ENCODE measurements at places on chromosomes 7 and 10.
A peak's percentile ranks its signal among the peaks of the same experiment; 100 is the strongest.

DNA sequence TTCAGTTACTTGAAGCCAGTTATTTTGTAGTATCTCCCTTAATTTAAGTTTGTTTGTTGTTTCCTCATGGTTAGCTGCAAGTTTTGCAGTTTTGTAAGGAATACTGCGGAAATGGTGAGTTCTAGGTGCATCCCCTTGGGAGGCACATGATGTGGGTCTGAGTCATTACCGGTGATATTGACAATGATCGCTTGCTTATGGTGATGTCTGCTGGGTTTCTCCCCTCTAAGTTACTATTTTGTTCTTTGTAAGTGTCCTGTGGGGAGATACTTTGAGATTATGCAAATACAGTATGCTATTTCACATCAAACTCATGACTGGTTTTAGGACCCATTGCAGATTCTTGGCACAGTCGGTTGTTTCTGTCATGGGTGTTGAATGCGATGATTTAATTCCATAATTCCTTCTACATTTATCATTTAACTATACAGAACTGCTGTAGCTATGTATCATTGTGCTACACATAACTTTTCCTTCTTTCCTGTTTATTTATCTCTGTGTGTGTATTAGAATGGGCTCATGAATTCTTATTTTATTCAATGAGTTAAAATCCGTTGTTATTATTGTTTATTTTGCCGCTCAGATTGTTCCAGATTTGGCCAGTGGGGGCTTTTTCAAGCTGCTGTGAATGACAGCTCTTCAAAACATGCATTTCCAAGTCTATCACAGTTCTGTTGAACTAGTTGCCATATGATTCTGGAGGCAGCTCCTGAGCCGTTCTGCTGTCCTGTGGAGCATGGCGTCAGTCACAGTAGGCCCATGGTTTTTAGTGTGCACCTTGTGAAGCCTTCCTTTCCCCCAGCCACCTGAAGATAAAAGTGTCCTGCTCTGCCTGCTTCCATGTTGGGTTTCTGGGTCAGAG lies 18.4 kb downstream of the TSPAN14 start:
- peak overlapping the region; percentile 100 for H3K27ac ChIP-seq
- peaks cover 33% of the 10 kb centered on the region for H3K36me3 ChIP-seq
- H3K4me3 ChIP-seq: no peak overlapping the region
- H3K27me3 ChIP-seq: no peaks in the 10 kb centered on the region
- H3K4me1 ChIP-seq: peaks cover 74% of the 10 kb centered on the region

DNA sequence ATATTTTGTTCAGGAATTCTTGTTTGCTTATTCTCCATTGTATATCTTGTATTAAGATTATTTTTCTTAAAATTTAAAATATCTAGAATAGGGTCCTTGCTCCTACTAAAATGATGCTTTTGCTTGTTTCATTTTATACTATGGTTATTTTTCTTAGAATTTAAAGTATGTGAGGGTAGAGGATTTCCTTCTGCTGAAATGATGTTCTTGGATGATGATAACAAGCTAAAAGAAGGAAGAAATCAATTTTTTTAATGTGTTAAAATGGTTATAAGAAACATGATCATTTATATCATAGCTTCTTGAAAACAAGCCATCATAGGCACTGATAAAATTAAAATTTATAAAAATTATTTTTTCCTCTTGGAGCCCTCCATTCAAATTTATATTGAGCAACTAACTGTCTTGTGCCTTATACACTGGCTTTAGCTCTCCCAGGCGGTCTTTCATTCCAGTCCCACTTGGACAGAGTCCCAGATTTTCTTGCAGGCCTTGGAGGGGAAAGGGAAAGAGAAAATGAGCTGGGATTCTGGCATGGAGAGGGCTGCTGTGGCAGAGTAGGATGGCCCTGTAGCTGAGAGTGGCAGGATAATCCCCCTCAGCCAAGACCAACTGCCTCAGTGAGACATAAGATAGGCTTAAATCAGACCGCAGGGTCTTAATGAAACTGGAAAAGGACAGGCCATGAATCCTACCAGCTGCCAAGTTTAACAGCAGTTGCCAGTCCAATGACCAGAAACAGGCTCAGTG lies 60.2 kb downstream of the DNAJB9 start:
- DNase-seq: no peak
- H3K36me3 ChIP-seq: no peaks in the 10 kb centered on the region
- H3K4me1 ChIP-seq: no peaks in the 10 kb centered on the region
- H3K27ac ChIP-seq: no peak overlapping the region
- no peaks in the 10 kb centered on the region for H3K27me3 ChIP-seq
- no peak overlapping the region for H3K4me3 ChIP-seq

DNA sequence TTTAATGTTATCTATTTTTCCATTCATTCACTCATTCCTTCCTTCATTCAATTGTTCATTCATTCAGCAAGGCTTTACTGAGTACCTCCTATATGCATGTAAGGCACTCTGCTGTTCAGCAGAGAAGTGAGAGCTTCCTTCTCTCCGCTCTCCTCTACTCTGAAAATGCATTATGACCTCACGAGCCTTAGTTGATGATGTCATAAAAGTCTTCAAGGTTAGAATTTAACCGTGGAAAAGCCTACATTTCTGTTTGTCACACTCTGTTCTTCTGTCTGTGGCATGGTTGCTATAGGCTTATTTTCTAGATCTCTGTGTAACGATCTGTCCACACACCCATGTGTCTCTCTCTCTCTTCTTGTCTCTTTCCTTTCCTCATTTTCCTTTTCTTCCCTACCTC lies 17.1 kb downstream of the ODAD2 start:
- DNase-seq: no peak
- H3K36me3 ChIP-seq: no peaks in the 10 kb centered on the region
- H3K4me3 ChIP-seq: no peak overlapping the region

- H3K4me1 ChIP-seq: no peaks in the 10 kb centered on the region
- no peaks in the 10 kb centered on the region for H3K27me3 ChIP-seq
- H3K27ac ChIP-seq: no peak overlapping the region
- H3K4me3 ChIP-seq: no peak overlapping the region
Observed at GRCh38 chr7:81207801-81208200, 288.9 kb upstream of the SEMA3C start.

- no peak for DNase-seq
- no peak overlapping the region for H3K27ac ChIP-seq
- H3K27me3 ChIP-seq: no peaks in the 10 kb centered on the region
- peaks cover 4% of the 10 kb centered on the region for H3K4me1 ChIP-seq
- no peaks in the 10 kb centered on the region for H3K36me3 ChIP-seq
Observed at GRCh38 chr10:91566115-91566514, 66.8 kb downstream of the PPP1R3C start.

- H3K27ac ChIP-seq: no peak overlapping the region
- H3K27me3 ChIP-seq: peaks cover 7% of the 10 kb centered on the region
- H3K36me3 ChIP-seq: no peaks in the 10 kb centered on the region
- DNase-seq: no peak
- no peak overlapping the region for H3K4me3 ChIP-seq
Observed at GRCh38 chr7:34780546-34780945, 122.5 kb downstream of the NPSR1 start.

DNA sequence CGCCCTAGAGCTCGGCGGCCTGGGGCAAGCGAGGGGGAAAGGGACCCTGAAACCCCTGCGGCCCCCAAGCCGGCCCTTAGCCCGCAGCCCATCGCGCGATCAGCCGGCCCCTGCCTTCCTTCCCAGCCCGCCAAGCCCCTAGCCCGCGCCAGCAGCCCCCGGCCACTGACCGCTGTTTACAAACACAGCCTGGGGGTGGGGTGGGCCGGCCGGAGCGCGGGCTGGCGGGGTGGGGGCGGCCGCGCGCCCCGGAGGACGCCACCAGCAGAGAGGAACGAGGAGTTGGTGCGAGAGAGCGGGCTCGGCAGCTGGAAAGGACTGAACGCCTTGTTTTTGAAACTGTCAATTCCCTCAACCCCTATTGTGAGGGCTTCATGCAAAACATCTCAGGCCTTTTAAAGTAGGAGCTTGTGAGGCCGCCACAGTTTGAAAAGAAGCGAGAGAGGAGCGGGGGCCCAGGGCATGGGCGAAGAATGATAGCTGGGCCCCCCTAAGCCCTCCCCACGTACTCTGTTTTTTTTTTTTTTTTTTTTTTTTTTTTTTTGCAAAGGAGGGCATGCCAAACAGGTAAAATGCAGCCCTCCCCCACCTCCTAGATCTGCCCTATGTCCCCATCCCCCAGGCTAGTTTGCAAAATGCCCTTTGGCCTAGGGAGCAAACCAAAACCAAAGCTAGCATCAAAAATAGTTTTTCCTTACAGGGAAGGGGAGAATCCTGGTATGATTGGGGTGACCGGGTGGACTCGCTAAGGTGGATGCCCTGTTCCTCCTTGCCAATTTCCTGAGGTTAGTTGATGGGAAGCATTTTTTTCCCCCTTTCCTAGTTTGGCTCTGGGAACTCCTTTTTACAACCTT lies 15.0 kb downstream of the SKIDA1 start:
- DNase-seq: no peak
- H3K4me1 ChIP-seq: no peaks in the 10 kb centered on the region
- no peak overlapping the region for H3K4me3 ChIP-seq

DNA sequence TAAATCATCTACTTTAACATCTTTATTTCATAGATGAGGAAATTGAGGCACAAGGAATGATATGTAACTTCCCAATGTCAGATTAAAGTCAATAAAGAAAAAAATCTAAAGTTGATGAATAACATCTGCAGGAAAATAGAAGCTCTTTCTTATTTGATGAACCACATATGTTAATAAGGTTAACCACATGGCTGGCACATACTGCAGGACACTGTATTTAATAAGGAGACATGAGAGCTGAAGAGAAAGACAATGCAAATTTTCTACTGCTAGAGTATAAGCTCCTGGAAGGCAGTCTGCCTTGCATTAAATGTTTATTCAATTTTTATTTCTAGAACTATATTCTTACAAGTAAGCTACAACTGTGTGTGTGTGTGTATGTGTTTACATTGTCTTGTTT lies 4.4 kb downstream of the RAB11FIP2 start:
- peaks cover 21% of the 10 kb centered on the region for H3K4me1 ChIP-seq
- peaks cover 5% of the 10 kb centered on the region for H3K36me3 ChIP-seq
- no peak for DNase-seq
- no peak overlapping the region for H3K27ac ChIP-seq
- no peak overlapping the region for H3K4me3 ChIP-seq

GRCh38 chr7:68623030-68623429 lies 975.2 kb upstream of the AUTS2 start:
- H3K27ac ChIP-seq: no peak overlapping the region
- no peaks in the 10 kb centered on the region for H3K36me3 ChIP-seq
- no peaks in the 10 kb centered on the region for H3K27me3 ChIP-seq
- no peak overlapping the region for H3K4me3 ChIP-seq
- H3K4me1 ChIP-seq: no peaks in the 10 kb centered on the region
- DNase-seq: no peak

- H3K4me3 ChIP-seq: no peak overlapping the region
- no peak overlapping the region for H3K27ac ChIP-seq
- H3K27me3 ChIP-seq: no peaks in the 10 kb centered on the region
- no peaks in the 10 kb centered on the region for H3K4me1 ChIP-seq
Observed at GRCh38 chr10:57579926-57580325, 687.8 kb downstream of the IPMK start.

- no peaks in the 10 kb centered on the region for H3K4me1 ChIP-seq
- no peaks in the 10 kb centered on the region for H3K27me3 ChIP-seq
- no peaks in the 10 kb centered on the region for H3K36me3 ChIP-seq
- no peak overlapping the region for H3K27ac ChIP-seq
- no peak for DNase-seq
Observed at GRCh38 chr7:64888901-64889685, 14.0 kb upstream of the ZNF273 start.

DNA sequence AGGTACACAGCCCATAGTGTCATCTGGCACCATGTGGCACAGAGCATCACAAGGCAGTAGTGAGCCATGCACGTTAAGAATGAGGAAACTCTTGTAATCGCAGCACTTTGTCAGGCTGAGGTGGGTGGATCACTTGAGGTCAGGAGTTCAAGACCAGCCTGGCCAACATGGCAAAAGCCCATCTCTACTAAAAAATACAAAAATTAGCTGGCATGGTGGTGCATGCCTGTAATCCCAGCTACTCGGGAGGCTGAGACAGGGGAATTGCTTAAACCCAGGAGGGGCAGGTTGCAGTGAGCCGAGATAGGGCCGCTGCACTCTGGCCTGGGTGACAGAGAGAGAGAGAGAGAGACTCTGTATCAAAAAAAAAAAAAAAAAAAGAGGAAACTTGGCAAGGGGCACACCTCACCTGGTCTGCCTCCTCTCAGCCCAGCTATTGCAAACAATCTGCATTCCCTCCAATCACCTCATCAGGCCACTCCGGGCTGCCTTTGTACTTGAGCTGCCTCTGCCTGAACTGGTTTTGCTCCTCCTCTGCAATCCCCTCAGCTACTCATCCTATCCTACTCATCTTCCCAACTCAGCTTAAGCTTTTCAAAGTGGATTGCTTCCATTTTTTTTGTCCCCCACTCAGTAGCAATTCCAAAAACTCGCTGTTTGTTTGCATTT lies 46.0 kb upstream of the OPTN start:
- no peaks in the 10 kb centered on the region for H3K27me3 ChIP-seq
- H3K4me1 ChIP-seq: no peaks in the 10 kb centered on the region
- no peak overlapping the region for H3K27ac ChIP-seq
- no peaks in the 10 kb centered on the region for H3K36me3 ChIP-seq
- no peak for DNase-seq

GRCh38 chr7:70037171-70037933 lies 439.1 kb downstream of the AUTS2 start:
- DNase-seq: no peak
- no peak overlapping the region for H3K27ac ChIP-seq
- H3K4me3 ChIP-seq: no peak overlapping the region
- H3K36me3 ChIP-seq: no peaks in the 10 kb centered on the region
- no peaks in the 10 kb centered on the region for H3K4me1 ChIP-seq

DNA sequence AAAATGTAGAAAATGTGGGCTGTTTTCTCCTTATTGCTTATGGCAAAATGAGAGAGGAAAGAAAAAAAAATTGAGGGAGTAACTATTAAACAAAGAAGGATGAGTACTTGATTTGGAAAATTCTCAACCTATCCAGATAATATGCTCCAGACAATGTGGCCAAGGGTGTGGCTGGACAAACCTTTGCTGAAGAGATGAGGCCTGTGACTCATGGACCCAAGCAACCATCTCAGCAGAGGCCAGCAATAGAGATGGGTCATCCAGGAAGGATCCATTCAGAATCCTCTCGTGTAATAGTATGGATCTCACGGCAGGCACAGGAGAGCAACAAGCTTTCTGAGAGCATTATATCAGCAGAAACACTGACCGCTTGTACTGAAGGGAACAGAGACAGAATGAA lies 120.3 kb upstream of the CELF2 start:
- no peaks in the 10 kb centered on the region for H3K27me3 ChIP-seq
- no peak overlapping the region for H3K4me3 ChIP-seq
- no peaks in the 10 kb centered on the region for H3K4me1 ChIP-seq

- peaks cover 6% of the 10 kb centered on the region for H3K36me3 ChIP-seq
- H3K4me3 ChIP-seq: no peak overlapping the region
- H3K27me3 ChIP-seq: no peaks in the 10 kb centered on the region
- no peak overlapping the region for H3K27ac ChIP-seq
Observed at GRCh38 chr7:23120106-23120505, 14.5 kb downstream of the KLHL7 start.

- no peaks in the 10 kb centered on the region for H3K27me3 ChIP-seq
- no peak overlapping the region for H3K4me3 ChIP-seq
- H3K36me3 ChIP-seq: no peaks in the 10 kb centered on the region
- H3K27ac ChIP-seq: no peak overlapping the region
Observed at GRCh38 chr7:10238641-10239040, 735.0 kb upstream of the PHF14 start.
